ENCODE measurements at places on chromosomes 11 and 22.

DNA sequence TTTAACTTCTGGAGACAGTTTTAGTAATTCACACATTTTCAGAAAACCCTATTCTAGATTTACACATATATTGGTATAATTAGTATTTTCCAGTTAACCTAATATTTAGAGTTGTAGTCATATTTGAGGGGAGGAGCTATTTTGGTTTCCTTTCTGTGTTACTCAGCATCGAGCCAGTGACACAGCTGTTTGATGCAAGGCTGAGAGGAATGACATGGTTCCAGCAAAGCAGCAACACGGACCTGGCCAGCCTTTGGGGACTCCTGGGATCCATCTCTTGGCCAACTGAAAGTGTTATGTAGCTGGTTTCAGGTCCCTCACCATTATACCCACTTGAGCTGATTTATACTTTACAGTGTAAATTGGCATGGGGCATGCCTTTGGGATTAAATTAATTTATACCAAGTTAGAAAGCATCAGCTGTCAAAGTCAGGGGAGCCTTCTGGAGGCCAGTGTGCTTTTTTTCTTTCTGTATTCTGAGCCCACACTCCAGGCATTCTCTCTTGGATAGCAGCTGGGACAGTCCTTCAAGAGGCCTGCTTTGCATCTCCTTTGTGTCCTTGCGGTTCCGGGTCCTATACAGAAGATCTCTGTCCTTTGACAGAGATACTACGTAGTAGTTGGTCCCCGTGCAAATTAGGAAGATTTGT lies 91.3 kb upstream of the SLC25A18 start:
- DNase-seq = no peak

DNA sequence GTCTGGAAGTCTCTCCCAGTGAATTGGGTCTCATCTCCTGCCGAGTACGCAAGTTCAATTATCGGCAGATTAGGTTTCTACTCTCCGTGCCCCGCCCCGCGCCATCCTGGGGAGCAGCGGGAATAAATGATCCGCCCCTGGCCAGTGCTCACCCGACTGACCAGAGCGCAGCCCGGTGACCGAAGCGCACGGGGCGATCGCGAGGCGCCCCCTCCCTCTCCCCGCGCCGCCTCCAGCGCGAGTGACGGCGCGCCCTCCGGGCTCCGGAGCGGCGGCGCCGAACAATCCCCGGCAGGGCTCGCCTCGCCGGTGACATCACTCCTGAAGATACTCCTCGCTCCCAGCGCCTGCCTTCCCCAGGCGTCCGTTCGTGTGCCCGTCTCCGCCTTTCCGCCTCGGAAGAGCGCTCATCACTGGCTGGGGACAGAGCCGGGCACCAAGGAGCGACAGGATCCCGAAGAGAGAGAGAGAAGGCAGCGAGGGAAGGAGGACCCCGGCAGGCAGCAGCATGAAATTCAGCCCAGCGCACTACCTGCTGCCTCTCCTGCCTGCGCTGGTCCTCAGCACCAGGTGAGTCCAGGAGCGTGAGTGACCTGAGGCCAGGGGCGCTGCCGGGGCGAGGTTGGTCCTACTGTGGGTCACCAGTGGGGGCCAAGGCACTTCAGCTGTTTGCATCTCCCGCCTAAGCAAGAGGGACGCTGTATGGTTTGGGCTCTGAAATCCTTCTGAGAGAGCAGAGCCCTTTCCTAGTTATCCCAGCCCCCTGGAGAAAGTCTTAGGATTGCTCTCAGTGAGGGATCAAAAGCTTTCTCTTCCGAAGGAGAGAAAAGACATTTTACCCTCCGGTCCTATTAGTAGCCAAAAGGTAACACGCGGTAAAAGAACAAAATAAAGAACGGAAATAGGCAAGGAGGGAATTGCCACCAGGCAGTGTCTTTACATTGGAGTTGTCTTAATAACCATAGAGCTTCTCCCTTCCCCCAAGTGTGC lies at the start of gene LUZP2:
Gene LUZP2, plus strand, starts transcription at position 318 of the 990 bp plus-strand sequence.
- no peak for DNase-seq

DNA sequence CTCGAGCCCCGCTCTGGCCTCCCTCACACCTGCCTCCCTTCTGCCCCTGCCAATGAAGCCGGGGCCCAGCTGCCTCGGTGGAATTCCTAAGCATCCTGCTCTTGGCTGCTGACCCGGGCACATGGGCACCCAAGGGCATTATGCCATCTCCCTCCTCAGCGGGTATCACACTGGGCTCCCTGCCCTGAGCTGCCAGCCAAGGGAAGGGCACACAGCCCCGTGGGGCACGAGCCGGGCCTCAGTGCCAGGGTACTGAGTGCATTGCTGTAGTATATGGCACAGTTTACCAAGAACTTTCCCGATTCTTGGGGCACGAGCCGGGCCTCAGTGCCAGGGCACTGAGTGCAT lies 43.8 kb upstream of the JAM3 start:
- DNase-seq = no peak

- no peak for DNase-seq
Measured at GRCh38 chr11:119178166-119178680, 7.1 kb upstream of the NHERF4 start.

GRCh38 chr11:110308071-110308470 lies 11.7 kb upstream of the RDX start:
- no peak for DNase-seq

DNA sequence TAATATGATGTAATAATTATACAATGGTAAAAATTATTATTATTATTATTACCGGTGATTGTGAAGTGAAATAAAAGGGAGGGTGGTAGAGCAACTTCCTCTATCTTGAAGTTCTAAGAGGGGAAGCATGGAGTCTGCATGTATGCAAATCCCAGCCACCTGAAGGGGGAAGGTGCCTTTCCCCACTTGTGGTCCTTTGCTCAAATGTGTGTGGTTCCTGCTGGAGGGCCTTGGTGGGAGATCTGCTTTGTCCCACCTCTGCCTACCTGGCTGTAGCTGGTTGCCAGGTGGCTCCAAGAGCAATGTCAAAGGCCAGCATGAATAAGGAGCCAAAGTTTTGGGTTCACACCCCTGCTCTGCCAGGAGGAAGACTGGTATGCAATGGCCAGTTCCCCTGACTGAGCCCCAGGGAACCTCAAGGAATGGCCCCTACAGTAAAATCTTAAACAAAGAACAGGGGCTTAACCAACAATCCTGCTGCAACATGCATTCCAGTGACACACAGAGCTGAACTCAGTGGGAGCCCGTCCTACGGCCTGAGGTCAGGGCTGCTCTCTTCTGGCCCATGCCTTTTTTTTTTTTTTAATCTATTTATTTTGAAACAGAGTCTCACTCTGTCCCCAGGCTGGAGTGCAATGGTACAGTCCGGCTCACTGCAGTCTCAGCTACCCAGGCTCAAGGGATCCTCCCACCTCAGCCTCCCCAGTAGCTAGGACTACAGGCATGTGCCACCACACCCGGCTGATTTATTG lies 8.5 kb downstream of the TMEM132A start:
- DNase-seq = peak; percentile 59

DNA sequence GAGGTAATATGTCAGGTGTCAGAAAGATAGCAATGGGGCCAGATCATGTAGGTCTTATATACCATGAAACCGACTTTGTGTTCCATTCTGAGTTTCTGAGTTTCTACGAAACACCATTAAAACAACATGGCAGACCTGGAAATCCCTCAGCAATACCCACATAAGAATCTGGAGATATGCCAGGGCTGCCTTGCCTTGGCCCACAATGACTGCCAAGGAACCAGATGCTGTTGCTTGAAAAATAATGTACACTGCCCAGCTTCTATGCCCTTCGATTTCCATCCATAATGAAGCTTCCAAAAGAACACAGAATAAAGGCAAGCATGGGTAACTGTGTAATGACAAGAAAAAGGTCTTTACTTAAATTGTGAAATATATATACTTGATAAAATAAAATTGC lies 277.4 kb downstream of the SOX6 start:
- no peak for DNase-seq

DNA sequence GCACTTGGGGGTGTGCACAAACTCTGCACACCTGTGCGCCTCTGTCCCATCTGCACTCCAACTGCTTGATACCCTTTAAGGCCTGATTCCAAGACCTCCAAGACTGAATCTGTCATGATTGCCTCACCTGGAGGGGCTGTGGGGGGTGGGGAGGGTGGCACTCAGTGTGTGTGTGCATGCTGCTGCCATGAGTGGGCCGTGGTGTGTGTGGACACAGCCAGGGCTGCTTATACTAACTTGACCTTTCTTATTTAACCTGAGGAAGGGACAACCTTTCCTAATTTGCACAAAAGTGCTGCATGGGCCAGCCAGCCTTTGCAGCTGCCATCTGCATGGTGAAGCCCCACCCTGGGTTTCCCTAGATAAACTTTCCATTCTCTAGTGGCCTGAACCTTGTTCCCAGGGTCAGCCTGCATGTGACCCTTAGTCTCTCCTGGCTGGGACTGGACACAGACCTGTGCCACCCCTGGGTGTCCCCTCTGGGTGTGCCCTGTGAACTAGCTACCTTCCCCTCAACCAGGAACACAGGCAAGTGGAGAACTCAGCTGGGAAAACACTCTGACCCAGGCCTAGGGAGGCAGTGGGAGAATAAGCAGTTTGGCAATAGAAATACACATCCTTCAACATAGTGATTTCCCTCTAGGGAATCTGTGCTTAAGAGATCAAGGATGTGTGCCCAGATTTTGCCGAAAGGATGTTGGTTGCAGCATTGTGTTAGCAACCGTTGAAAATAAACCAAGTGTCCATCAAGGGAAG lies 45.4 kb upstream of the DKK3 start:
- no peak for DNase-seq

GRCh38 chr11:47448566-47449427 lies at the start of gene RAPSN:
TSS of gene RAPSN (minus strand) at chr11:47449136. CDS start at chr11:47448964, 172 bp downstream.
- DNase-seq = no peak

DNA sequence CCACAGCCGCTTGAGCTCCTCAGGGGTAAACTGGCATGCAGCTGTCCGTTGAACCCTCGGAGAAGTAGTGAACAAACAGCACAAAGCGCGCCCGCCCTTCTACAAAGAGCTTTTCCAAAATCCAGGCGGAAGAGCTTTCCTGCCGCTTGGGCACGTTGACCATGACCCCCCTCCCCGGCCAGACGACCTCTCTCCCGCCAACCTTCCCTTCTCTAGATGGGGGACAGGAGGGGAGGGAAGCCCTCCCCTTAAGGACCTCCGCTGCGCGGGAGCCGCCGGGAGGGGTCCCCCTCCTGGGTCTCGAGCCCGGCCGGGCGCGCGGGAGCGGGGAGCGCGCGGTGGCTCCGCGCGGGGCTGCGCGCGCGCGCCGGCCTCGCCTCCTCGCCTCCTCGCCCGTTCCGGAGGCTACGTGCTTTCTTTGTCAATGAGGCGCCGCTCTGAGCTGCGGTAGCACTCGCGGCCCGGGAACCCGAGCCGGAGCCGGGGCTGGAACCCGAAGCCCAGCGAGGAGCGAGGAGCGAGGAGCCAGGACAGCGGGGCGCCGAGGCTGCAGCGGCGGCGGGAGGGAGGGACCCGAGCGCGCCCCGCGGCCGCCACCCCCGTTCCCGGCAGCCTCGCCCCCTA lies 118.6 kb downstream of the HIPK3 start:
- no peak for DNase-seq

Measured in T47D (cell line).